ENCODE measurements at places on chromosomes 4 and X.

- no peak for DNase-seq
Observed at GRCh38 chr4:54315561-54316538, 86.8 kb downstream of the PDGFRA start.

- no peak for DNase-seq
Observed at GRCh38 chr4:93770201-93770600, 58.4 kb upstream of the ATOH1 start.

GRCh38 chr4:176805155-176805554 lies 12.4 kb upstream of the VEGFC start:
- DNase-seq: no peak

DNA sequence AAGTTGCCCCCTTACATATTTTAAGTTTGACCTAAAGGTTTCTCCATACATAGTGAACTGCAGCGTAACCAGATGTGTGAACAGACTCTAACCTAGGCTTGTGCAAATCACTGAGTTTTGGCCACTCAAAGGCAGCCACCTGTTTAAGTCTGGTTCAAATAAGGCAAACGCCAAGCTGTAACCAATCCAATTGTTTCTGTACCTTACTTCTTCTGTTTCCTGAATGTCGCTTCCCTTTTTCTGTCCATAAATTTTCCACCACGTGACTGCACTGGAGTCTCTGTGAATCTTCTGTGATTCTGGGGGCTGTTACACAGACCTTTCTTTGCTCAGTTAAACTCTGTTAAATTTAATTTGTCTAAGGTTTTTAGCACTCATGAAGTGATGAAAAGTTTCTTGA lies 618.8 kb downstream of the GLUD2 start:
- no peak for DNase-seq

DNA sequence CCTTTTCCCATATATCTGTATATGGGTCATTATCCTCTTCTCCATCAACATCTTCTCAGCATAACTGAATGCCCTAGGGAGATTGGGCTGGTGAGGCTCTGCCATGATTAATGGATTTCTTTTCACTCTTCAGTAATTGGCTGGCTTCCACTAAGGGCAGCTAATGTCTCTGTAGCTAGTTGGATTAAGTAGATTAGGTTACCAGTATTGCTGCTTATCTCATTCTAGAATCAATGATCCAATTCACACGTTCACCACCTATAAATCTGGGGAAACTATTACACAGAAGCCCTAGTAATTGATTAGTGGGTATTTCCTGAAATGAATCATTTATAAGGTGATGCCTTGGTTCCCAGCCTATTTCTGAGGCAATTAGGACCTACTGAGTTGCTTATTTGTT lies 94.8 kb downstream of the KDR start:
- no peak for DNase-seq

- no peak for DNase-seq
Observed at GRCh38 chr4:102580463-102580842, 79.3 kb downstream of the NFKB1 start.

DNA sequence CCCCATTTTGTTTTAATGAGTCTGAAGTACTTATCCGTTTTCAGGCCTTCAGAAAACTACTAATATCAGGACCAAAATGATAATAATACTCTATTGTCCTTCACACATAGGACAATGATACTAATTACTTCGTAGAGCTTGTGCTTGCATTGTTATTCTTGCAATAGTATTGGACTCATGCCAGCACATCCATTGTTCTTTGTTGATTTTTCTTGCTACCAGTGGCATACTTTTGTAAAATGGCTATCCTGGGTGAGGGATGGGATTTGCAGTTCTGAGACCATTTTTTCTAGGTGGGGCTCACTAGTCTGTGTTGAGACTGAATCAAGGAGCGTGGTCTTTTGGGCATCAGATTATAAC lies 195.3 kb downstream of the MAML3 start:
- DNase-seq: no peak

GRCh38 chr4:41360921-41361793 lies 104.4 kb downstream of the UCHL1 start:
- no peak for DNase-seq
